Tongue (tissue), 3 donors: ENCODE measurements at places on chromosomes 3 and 15. TPM values are rescaled to one million over a fixed set of nuclear protein-coding genes. Genes with fewer than 3 reads are reported as not detected.

The TMEM108 gene
- total RNA-seq, result 4.6 TPM

The CNTN6 gene
- total RNA-seq, result 3.5 TPM

- DNase-seq, result no peak
Measured at GRCh38 chr15:61820951-61821350, 239.3 kb downstream of the VPS13C start.

The AEN gene
- 8.1 TPM for total RNA-seq

DNA sequence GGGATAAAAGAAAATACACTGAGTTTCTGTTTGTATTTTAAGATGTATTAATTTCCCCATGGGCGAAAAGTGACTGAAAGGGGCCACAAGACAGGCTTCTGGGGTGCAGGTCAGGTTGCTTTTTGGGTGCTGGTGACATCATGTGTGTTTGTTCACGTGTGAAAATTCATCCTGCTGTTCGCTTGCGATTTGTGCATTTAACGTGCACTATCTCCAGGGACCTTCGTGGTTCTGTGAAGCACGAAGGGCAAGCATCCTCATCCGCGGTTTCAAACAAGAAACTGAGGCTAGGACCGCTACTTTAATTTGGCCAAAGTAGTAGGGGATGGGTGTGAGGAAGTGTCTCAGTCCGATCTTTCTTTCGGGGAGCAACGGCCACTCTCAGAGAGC, 1.6 kb upstream of the SMAD6 start:
- no peak for DNase-seq

GRCh38 chr3:172739462-172739861, 11.1 kb upstream of the ECT2 start:
- DNase-seq, result no peak

- no peak for DNase-seq
Measured at GRCh38 chr15:83030021-83030420, 18.6 kb upstream of the C15orf40 start.

DNA sequence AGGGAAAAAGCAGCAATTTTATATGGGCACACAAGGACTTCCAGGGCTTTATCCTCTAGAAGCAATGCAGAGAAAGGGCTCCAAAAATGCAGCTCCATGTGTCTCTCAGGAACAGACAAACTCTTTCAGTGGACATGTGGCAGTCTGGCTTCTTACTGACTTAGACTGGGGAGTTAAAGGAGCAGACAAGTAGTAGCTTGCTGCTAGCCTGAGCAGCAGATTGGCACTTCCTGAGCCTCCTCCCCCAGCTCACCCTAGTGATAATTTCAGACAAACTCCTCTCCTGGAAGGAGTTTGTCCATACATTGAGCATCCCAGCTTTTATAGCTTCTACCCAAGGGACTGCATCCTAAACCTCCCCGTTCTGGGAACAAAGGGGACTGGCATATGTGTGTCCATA, 101.7 kb upstream of the MANF start:
- DNase-seq, result no peak

DNA sequence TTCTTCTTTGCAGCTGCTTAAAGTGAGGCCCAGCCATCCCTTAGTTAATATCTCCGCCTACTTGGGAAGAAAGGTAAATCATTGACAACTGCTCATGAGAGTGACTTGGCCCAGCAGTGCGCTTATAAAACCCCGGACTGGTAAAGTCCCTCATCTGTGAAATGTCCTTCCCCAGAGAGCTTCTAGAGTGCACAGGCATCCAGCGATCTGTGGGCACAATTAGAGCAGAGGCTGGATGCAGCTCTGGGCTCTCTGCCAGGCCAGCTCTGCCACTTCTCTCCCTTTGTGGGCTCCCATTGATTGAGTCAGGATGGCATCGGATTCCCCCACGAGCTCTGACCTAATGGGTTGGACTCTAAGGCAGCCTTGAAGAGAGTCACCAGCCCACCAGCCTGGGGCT, 219.0 kb upstream of the LINGO1 start:
- DNase-seq, result peak; percentile 46

DNA sequence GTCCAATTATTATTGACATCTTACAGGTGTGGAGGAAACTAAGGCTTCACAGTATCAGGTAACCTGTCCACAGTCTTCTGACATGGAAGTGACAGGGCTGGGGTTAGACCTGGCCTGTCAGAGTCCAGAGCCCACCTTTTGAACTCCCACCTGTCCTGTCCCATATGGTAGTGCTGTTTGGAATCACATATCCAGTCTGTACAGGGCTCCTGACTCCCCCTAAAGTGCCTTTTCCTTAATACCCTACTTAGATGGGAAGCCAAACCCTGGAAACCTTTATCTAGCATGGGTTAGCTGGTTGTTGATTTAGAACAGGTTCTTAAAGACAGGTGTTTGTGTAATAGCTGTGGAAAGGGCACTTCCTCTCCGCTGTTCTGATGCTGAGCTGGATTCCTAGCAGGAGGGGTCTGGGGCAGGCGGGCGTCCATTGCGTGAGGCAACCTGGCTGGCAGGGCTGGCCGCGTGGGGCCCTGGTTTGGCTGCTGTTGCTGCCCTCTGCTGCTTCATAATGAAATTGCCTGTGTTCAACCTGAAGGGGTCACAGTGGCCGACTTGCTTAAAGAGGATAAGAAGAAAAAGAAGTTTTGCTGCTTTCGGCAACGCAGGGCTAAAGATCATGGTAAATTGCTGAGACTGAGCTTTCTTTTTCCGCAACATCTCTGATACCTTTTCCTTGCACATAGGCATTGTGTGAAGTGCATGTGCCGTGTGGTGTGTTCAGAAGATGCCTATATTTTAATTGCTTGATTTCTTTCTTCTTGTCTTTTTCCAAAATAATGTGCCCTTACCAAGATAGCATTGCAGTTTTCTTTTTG, 136.2 kb downstream of the CHDH start:
- peak; percentile 83 for DNase-seq

DNA sequence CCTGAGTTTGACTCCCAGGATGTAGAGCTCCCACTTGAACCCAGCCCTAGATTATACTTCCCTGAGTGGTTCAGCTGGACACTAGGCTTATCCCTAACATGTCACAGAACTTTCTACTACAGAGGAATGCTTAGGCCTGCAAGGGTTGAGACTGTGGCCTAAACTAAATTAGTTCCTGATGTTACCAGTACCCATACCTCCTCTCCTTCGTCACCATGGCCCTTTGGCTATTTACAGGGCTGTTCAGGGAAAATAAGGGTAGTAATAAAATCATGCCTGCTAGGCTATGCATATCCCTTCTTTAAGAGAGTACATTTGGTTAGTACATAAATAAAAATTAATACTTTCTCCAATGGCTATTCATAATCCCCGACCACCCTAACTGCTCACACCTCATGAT, 356.4 kb upstream of the RASGRP1 start:
- DNase-seq, result no peak

- no peak for DNase-seq
Measured at GRCh38 chr3:174285242-174285864, 573.8 kb upstream of the NAALADL2 start.

The SLITRK3 gene
- 0.51 TPM for total RNA-seq

DNA sequence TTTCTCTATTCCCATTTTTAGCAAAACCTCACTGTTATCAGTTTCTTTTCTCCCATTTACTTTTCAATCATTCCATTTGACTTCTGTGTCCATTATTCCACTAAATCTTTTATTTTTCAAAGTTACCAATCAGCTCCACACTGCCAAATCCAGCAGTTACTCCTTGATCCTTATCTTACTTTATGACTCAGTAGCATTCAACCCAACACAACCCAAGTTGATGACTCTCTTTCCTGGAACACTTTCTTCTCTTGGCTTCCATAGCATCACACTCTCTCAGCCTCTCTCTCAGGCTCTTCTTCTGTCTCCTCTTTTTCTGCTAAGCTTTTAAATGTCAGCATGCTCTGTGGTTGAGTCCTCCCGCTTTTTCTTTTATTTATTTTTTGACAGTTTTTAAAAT, 36.3 kb downstream of the RASGRP1 start:
- DNase-seq, result no peak

GRCh38 chr3:100335434-100335833, 877 bp downstream of the NIT2 start:
- peak; percentile 13 for DNase-seq

DNA sequence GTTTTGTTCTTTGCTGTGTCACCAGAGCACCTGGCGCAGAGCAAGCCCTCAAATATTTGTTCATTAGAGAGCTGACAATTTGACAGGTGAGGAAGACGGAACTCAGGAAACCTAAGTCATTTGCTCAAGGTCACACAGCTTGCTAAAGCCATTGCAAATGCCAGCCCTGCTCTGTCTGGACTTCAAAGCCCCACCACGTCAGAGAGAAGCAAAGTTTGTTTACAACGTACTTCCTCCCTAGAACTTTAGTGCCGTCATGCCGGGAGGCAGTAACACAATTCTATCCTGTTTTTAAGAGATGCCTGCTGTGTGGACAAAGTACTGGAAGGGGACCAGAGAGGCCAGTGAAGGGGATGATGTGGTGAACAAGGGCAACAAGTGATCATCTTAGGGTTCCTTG, 216.6 kb upstream of the PRICKLE2 start:
- peak; percentile 30 for DNase-seq

The DAZL gene
- not detected for total RNA-seq

DNA sequence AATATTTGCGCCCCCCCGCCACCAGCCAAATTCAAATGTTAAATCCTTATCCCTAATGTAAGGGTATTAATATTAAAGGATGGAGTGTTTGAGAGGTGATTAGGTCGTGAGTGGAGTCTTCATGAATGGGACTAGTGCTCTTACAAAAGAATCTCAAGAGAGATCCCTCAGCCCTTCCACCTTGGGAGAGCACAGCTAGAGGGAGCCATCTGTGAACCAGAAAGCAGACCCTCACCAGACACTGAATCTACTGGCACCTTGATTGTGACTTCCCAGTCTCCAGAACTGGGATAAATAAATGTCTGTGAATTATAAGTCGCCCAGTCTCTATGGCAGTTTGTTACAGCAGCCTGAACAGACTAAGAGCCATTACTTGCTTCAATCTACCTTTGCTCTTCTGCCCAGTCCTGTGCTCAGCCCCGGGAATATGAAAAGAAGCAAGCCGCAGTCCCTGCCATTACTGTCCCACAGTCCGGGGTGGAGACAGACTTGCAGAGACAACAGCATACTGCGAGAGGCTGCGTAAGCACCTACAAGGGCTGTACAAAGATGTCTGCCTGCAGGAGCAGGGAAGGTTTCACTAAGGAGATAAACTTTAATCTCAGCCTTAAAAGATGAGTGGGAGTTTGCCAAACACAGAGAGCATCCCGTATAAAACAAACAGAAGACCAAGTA, 110.7 kb upstream of the TMCO5A start:
- DNase-seq, result no peak

The SEMA6D gene
- total RNA-seq, result 34.9 TPM

DNA sequence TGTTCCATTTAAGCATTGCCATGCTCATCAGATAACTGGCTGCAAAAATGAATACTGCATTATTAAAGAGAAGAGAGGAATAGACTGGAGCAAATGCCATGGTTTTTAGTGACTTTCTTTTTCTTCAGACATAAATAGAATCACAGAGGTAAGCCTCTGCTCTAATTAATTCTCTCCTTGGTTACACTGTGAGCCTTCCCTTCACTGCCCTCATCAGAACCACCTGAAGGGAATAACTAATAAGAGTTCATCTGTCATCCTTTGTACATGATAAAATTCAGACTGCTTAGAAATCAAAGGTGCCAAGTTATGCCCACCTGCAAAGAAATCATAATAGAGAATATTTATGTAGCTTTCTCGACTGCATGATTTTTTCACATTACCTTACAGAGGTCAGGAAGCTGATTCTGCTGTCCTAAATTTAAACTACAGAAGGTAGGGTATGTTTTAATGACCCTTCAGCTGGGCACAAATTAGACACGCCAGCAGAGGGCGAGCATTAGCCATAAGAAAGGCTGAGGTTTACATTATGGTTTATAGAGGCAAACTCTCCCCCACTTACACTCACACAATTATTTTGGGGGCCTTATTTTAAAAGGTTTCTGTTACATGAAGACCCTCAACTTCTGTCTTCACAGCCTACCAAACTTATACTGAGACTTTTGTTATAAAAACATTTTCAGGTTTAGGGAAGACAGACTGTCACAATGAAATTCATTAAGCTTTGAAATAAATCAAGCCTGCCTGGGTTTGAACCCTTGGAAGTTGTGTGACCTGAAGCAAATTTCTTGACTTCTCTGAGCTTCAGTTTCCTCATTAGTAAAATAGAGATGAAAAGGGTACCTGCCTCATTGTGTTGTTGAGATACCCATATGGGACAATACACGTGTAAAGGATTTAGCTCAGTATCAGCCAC, 15.3 kb upstream of the UNC13C start:
- DNase-seq, result peak; percentile 54

The CCNDBP1 gene
- total RNA-seq, result 44.7 TPM

The FYCO1 gene
- total RNA-seq, result 73.2 TPM

GRCh38 chr3:154886437-154886836, 193.7 kb upstream of the MME start:
- peak; percentile 15 for DNase-seq

DNA sequence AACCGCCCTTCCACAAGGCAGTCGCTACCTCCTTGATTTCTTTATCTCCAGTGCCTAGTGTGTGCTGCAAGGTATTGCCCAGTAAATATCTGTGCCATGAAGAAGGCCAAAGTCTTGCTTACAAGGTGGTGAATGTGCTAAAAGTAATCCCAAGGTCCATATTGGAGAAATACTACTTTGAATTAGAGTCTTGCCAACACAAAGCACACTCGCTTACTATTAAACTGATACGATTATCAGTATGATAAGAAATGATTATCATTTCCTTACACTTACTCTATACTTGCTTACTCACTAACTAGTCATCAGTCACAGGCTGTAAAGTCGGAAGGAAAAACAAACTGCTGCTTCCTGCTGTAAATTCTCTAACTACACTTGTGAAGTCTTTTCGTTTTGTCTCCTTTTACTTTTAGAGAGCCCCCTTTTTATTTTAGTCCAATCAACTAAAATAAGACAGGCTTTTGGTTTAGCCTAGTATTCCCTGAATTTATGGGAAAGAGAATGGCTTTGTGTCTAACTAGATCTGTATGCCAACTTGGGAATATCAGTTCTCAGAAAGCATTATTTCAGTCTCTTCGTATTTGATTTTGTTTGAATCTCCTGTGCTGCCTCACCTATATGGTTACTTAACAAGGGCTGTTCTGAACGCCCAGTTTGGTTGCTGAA, 107.1 kb upstream of the TSC22D2 start:
- DNase-seq, result no peak

GRCh38 chr3:42014921-42015533, 53.1 kb upstream of the ULK4 start:
- DNase-seq, result peak; percentile 76
